GDM1 (cell line): ENCODE measurements at places on chromosomes 3 and 15.

- no peak for DNase-seq
These were observed 2.0 kb downstream of the KLF15 start for GRCh38 chr3:126355251-126355650.

- no peak for DNase-seq
These were observed 144.2 kb downstream of the IL1RAP start for GRCh38 chr3:190658106-190658505.

DNA sequence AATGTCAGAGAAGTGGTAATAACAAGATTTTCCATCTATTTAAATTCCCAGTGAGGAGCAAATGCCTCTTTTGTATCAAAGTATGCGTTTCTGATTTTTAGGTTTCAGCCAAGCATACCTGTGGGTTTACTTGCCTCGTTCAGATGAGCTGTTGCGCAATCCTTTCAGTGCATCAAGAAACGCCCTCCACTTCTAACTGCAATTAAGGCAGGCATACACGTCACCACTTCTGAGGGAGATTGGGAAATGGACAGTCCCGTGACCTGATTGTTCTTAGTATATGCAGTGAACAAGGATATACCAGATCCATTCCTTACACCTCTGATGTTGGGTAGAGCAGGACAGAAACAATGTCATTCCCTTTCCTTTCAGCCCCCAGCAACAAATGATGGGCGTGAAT lies 219.0 kb downstream of the ITPR1 start:
- no peak for DNase-seq

DNA sequence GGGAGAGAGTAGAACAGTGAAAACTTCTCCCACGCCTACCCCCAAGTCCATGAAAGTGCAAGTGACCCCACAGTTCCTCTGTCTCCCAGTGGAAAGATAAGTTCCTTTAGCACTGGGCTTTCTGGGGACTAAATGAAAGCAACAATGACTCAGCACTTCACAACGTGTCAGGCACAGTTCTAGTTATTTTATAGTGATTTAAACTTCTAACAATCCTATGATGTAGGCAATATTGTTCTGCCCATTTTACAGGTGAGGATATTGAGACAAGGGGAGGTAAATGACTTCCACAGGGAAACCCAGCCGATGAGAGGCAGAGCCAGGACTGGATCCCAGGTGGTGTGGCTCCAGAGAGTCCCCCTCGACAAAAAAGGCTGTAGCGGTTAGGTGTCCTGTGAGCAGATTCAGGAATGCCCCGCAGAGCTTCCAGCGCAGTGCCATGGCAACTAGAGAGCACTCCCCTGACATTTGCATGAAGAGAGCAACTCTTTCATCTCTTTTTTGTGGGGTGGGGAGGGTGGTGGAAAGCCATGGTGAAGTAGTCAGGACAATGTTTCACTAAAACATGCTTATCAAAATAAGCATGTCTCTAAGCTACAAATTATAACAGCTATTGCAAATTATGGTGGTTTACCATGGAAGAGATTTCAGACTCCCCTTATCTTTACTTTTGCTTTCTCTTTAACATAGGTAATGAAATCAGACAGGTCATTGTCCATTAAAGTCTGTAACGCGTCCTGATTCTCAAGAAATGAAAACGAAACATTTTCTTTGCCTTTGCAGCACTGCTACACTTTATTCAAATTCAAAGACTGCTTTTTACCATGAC lies 62.1 kb downstream of the NR2F2 start:
- DNase-seq = no peak

- DNase-seq = no peak
These were observed 12.9 kb downstream of the ZIC4 start for GRCh38 chr3:147393261-147393942.

- no peak for DNase-seq
These were observed 350.4 kb downstream of the CLSTN2 start for GRCh38 chr3:140285380-140285779.

- no peak for DNase-seq
These were observed 103.7 kb downstream of the EFL1 start for GRCh38 chr15:82158811-82159210.

- no peak for DNase-seq
These were observed at the start of gene ZNF385D for GRCh38 chr3:21750831-21751391. Gene ZNF385D (minus strand): TSS chr3:21751210. CDS start chr3:21750916, 294 bp downstream.

GRCh38 chr3:425079-425478 lies 228.5 kb downstream of the CHL1 start:
- DNase-seq = no peak

GRCh38 chr15:67107014-67107812 lies 41.8 kb downstream of the SMAD3 start:
- DNase-seq = no peak

DNA sequence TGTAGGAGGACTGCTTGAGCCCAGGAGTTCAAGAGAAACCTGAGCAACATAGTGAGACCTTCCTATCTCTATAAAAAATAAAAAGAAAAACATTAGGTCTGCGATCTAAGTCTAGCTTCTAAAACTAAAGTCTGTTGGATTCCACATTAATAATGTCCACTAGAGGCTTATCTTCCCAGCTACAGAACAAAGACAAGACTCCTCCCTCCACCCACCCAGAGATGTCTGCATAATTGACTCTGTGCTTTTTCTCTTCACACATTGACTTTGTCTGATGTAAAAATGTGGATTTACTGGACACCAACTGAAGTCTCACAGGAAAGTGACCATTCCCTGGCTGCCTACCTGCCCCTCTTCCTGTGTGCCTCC lies 91.8 kb downstream of the ATP10A start:
- DNase-seq = no peak

- no peak for DNase-seq
These were observed 10.9 kb upstream of the BCL2A1 start for GRCh38 chr15:79981831-79982455.

- no peak for DNase-seq
These were observed 215.1 kb upstream of the CNTN4 start for GRCh38 chr3:1883534-1883933.

DNA sequence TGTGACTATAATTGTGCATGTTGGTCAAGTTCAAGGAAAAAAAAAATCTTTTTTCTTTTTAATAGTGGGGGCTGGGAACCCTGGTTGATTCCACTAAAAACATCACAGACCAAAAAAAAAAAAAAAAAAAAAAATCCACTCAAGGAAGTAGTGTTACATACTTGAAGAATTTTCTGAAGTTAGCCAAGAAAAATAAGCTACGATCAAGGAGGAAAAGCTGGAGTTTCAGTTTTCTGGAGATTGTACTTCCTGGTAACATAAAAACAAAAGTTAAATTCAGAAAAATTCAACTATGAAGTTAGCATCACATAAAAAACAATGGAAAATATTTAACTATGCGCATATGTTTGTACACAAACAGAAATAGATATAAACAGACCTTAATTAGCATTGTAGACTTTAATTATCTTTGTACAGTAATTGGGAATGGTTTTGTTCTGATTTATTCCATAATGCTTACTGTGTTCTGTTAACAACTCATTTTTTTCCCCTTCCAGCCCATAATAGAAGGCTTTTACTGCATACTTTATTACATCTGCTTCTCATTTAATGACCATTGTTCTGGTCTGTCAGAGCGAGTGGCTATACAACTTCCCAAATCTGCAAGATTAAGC lies 194.3 kb downstream of the RORA start:
- DNase-seq = no peak

DNA sequence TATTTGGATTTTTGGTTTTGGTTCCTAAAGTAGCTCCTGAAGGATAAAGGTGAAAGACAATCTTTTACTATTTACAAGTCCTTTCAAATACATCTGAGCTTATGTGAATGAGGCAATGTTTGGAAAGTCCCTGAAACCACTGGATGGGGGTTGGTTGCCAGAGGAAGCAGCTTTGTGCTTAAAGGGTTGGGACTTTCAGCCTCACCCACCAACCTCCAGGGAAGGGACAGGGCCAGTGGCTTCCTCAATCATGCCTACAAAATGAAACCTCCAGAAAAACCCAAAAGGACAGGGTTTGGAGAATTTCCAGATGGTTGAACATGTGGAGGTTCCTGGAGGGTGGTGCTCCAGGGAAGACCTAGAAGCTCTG lies 20.9 kb upstream of the ABHD17C start:
- DNase-seq = no peak

DNA sequence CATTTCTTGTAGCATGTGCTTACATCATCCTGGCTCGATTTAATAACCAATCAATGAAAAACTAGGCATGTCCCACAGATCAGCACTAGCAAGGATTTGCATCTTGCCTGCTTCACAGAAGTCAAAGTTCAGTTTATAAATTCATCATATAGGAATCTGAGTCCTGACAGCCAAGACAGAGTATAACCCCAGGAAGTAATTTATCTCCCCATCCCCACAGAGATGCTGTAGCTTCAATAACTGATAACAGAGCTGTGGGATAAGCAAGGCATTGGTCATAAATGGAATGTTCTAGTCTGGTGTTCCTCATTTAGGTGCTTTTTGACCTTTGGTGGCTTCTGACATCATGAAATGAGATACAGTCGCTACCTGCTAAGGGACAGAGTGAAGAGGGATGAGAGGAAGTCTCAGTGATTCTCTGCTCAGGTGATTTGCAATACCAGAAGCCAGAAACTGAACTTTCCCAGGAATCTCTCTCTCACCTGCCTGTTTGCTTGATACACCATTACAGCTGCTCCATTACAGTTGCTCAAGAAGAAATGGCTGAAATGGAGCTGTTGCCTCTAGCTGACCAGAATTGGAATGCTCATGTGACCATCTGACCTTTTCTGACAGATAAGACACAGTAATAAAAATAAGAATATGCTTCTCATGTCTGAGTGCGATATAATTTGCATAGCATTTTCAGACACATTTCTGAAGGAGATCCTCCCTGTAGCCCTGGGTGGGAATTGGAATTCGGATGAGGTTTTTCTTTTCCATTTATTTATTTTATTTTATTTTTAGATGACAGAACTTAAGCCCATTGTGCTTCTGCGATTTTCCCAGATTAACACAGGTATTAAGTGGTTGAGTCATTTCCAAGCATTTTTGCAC lies 217.1 kb upstream of the KCNMB2 start:
- DNase-seq = no peak

DNA sequence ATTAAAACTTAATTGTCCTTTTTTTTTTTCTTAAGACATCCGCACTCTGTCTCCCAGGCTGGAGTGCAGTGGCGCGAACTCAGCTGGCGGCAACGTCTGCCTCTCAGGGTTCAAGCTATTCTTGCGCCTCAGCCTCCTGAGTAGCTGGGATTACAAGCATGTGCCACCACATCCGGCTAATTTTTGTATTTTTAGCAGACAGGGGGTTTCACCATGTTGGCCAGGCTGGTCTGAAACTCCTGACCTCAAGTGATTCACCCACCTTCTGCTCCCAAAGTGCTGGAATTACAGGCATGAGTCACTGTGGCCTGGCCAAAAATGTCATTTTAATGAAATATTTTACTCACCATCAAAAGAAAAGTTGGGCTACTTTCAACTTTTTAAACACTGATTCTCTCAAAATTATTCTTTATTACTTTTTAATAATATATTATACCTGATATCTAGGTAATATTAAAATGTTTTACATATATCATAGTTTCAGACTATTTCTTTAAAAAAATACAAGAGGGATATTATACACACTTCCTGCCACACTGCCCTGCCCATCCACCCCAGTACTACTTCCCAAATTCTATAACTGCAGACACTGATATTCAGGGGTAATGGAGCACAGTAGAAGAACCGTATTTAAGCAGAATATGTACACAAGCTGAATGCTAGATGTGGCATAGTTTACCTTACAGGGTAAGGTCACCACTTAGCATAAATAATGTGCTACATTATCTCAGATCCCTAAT lies 723.9 kb upstream of the ZNF385D start:
- no peak for DNase-seq

- DNase-seq = no peak
These were observed 19.6 kb upstream of the NSMCE3 start for GRCh38 chr15:29289173-29289572.

DNA sequence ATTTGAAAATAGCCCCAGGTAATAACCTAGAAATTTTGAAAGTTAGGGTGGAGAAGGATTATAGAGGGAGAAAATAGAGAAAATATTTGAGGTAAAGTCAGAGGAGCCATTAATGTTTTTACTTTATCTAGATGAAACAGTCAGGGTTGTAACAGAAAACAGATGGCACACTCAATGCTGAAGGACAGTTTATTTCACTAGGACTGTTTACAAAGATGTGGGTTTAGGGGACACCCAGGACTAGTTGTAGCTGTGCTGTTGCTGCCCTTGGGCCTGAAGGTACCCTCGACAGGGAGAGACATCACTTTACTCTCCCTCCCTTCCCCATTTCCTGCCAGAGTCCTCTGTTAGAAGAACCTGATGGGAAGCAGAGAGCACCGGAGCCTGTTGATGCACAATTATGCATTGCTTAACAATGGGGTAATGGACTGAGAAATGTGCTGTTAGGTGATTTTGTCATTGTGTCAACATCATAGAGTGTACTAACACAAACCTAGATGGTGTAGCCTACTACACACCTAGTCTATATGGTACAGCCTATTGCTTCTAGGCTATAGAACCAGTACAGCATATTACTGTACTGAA lies 103.8 kb downstream of the GALK2 start:
- DNase-seq = no peak

GRCh38 chr3:52221141-52221562 lies 4.3 kb downstream of the TLR9 start:
- no peak for DNase-seq

DNA sequence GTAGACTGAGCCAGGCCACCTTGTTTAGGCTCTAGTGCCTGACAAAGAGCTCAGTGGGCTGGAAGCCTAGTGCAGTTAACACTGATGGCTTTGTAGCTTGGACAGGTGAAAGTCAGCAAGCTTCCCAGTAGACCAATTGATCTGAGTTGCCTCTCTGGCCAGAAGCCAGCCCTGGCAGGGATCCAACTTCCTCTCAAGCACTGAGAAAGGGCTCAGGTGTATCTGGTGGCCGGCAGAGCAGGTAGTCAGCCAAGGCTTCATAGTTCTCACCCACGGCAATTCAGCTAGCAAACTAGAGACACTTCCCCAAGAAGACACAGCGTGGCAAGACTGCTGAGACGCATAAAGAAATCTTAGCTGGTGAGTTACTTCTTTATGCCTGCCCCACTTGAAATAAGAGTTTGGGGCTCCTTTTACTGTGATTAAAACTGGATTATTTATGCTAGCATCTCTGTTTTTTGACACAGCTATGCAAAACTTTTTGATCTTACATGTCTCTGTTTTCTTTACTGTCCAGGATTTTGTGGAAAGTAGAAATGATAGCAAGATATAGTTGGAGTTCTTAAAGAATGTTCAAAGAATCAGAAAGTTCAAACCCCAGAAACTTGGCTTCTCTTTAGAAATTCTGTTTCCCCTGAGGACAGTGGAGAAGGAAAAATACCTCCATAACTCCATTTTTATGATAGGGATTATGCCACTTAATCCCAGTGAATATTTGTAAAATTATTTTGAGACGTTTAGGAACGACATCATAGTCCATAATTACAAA lies 8.4 kb upstream of the CA12 start:
- DNase-seq = no peak

- peak; percentile 31 for DNase-seq
These were observed 585 bp downstream of the CSK start for GRCh38 chr15:74782259-74783071.

DNA sequence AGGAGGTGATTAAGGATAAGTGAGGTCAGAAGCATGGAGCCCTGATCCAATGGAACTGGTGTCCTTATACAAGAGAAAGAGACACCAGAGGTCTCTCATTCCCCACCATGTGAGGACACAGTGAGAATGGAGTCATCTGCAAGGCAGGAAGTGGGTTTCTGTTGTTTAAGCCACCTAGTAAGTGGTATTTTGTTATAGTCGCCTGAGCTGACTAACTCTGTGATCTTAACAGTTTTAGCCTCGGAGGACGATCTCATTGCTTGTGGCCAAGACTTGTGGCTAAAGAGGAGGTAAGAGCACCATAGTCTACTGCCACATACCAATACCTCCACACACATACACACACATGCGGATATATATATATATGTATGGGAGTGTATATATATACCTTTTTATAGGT lies 73.8 kb downstream of the MCTP2 start:
- no peak for DNase-seq

GRCh38 chr3:126354776-126355175 lies 2.4 kb downstream of the KLF15 start:
- DNase-seq = no peak
